Jurkat, Clone E6-1 (cell line): ENCODE measurements at places on chromosomes 3 and 15.
A peak's percentile ranks its signal among the peaks of the same experiment; 100 is the strongest.

DNA sequence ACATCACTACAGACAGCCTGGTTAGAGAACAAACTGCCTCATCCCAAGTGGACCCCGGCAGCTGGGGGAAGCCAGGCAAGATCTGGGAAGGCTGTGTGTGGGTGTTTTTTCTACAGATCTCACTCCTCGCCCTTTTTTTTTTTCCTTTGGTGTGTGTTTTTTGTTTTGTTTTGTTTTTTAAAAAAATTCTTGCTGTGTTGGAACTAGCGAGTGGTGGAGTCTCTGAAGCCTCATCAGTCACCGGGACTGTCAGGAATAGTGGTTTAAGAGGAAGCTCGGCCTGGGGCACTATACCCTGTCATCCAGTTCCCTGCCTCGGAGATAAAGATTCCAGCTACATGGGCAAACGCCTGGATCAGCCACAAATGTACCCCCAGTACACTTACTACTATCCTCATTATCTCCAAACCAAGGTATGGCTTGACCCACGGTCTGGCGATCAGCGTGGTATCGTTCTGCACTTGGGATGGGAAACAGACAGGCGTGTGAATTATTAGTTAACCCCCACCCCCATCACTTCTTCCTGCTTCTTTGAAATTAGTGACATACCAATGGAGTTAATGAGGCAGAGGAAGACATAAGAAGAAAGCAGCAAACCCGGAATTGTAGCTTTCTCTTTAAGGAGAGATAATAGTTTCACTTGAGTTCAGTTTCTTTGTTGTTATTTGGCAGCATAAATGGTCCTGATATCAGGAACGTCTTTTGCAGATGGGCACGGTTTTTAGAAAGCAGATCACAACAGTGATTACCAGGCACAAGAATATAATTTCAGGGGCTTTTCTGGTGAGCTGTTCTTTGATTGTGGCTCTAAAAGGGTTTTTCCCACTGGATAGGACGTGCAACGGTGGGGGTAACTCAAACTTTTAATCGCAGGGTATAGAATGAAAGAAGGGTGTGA lies 722 bp downstream of the RBMS3 start:
- DNase-seq: no peak

- DNase-seq: no peak
Observed at GRCh38 chr15:87300146-87300545, 956.4 kb downstream of the NTRK3 start.

- DNase-seq: no peak
Observed at GRCh38 chr15:91882858-91883586, 29.5 kb downstream of the SLCO3A1 start.

GRCh38 chr15:79339588-79340314 lies 28.8 kb downstream of the TMED3 start:
- DNase-seq: no peak

DNA sequence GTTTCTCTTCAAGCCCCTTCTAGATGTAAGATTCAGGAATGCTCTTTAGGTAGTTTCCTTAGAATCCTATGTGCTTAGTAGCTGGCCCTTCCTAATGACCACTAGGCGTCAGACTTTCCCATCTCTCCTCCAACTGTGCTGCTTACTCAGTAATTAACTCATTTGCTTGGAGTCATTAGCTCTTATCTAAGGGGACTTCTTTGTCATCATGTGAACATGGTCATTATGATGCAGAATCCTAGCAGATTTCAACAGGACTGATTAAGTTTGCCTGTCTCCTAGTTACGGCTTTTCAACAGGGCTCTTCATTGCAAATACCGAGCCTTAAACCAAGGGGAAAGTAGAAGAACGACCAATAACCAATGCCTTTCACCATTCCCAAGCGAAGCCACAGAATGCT lies 46.4 kb downstream of the GJD2 start:
- peak; percentile 27 for DNase-seq
